ENCODE measurements at places on chromosomes 12 and 14.

DNA sequence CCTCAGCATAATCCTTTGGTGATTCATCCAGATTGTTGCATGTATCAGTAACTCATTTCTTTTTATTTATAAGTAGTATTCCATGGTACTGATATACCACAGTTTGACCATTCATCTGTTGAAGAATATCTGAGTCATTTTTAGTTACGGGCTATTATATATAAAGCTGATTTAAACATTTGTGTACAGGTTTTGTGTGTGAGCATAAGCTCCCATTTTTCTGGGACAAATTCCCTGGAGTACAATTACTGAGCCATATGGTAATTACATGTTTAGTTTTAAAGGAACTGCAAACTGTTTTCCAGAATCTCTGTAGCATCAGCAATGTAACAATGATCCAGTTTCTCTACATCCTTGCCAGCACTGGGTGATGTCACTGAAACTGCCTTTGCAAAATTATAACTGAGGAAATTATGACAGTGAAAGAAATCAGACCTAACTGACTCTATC, 236.2 kb upstream of the KRR1 start:
- DNase-seq = no peak

GRCh38 chr12:126588586-126589249, 1523.5 kb downstream of the AACS start:
- DNase-seq = no peak

- no peak for DNase-seq
These were observed 119.7 kb upstream of the TMCC3 start for GRCh38 chr12:94769776-94770759.

GRCh38 chr14:61774861-61775260, 12.6 kb downstream of the SNAPC1 start:
- DNase-seq = no peak

DNA sequence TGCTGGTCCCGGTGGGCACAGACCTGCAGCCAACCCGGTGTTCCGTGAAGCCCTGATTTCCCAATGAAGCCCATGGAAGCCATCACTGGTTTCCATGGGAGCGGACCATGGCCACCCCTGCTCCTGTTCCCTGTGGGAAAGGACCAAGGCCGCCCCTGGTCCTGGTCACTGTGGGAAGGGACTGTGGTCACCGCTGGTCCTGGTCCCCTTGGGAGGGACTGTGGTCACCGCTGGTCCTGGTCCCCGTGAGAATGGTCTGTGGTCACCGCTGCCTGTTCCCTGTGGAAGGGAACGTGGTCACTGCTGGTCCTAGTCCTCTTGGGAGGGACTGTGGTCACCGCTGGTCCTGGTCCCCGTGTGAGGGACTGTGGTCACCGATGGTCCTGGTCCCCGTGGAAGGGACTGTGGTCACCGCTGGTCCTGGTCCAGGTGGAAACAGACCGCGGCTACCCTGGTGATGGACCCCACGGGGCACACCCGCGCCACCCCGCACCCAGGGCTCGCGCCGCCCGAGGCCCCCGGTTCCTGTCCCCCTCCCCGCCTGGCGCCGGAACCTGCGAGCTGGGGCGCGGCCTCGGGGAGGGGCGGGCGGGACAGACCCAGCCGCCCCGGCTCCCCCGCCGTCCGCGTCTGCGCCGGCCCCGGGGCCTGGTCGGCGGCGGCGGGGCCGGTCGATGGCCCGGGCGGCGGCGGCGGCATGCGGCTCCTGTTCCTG, at the start of gene GLT1D1:
Gene GLT1D1, plus strand, starts transcription at position 594 of the 715 bp plus-strand sequence. Its CDS starts 104 bp downstream, at position 698.
- no peak for DNase-seq

DNA sequence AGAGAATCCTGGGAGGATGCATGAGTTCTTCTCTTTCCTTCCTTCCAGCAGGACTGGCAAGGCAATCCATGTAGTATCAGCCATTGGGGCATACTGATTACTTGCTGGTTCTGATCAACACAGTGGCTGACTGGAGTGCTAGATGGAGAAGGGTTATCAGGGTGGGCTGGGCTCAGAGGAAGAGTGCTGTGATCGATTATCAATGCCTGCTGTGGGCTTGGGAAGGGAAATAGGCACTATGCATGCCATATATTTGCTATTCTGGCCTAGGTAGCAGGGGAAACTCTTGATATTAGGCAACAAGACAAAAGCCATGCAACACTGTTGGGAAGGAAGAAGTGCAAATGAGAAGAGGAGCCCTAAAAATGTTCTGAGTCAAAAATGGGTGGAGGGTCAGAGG, 45.8 kb downstream of the HRK start:
- no peak for DNase-seq
